ENCODE measurements at places on chromosomes 3 and 15. TPM values are rescaled to one million over a fixed set of nuclear protein-coding genes. Genes with fewer than 3 reads are reported as not detected.

ZDHHC3 gene
- 58.3 TPM for total RNA-seq

GRCh38 chr3:172029425-172030098 lies 9.8 kb upstream of the FNDC3B start:
- DNase-seq: no peak

DNA sequence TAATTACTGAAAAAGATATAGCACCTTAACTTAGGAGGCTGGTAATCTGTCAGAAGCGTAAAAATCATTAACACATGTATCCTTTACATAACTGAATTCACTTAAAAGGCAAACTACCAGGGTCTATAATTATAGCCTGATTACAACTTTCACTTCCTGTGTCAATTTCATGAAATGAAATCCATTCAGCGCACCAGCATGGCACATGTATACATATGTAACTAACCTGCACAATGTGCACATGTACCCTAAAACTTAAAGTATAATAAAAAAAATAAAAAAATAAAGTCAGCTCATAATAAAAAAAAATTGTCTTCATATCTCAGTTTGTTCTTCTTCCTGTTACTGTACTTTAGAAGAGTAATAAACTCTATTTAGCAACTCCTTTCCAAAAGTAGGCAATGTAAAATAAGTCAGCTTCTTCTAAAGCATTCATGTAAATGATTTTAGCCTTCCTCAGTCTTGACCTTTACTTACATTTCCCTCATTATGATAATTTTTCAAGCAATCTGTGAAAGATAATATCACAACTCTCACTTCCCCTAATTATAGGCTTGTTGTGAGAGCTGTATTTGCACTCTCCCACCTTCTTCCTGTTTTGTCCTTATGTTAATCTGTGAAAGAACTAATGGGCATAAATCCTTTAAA lies 50.1 kb downstream of the KBTBD8 start:
- DNase-seq: no peak

SNRPN gene
- 109 TPM for total RNA-seq

DUSP7 gene
- 20.9 TPM for total RNA-seq

DNA sequence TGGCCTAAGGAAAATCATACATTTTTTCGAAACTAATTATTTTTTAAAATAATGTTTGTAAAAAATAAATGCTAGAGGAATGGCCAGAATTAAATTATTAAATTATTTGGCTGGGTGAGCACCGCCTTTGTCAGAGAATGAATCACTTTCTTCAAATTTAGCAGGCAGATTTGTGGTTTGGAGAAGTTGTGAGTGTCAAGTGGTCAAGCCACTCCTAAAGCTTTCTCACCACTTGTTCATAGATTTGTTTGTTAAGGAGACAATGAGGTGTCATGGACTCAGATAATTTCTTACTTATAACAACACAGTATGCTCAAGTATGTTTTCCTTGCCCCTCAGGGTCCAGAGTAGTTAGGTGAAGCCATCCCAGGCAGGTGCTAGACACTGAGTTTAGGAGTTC lies 196.2 kb downstream of the TUSC7 start:
- DNase-seq: no peak

- no peak for DNase-seq
Observed at GRCh38 chr15:25241241-25241801, 197.5 kb downstream of the UBE3A start.

C2CD4A gene
- not detected for total RNA-seq

- peak; percentile 65 for DNase-seq
Observed at GRCh38 chr3:114879059-114880031, 267.7 kb downstream of the ZBTB20 start.

GRCh38 chr3:192889679-192890078 lies 28.0 kb downstream of the MB21D2 start:
- DNase-seq: no peak

DNA sequence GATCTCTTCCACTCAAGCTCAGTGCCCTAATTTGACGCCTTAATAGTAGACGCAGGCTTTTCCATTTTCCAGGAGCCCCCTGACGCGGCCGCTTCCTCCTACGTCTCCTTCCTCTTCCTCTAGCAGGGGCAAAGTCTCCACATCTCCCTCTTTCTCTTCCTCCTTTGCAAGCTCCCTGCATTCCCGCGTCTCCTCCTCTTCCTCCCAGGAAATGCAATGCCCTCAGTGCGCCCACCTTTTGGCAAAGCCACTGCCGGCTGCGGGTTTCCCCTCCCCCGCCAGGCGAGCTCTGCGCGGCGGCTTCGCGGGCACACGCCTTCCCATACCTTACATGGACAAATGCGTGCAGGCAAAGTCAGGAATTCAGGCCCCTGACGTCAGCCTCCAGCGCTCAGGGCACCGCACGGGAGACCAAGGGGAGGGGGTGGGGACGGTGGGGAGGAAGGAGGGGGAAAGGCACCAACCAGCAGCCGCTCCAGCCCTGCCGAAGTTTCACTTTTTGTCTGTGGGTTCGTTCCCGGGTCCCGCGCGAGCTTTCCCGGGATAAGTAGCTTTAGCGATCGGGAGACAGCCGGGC lies 432 bp upstream of the LPP start:
- DNase-seq: peak; percentile 96

PRRT3 gene
- 3.2 TPM for total RNA-seq
